Activated effector memory CD4-positive, alpha-beta T cell treated with Interleukin-2 at 50 U/mL for 16 hours (primary cell): ENCODE measurements at places on chromosomes 6 and 20.

DNA sequence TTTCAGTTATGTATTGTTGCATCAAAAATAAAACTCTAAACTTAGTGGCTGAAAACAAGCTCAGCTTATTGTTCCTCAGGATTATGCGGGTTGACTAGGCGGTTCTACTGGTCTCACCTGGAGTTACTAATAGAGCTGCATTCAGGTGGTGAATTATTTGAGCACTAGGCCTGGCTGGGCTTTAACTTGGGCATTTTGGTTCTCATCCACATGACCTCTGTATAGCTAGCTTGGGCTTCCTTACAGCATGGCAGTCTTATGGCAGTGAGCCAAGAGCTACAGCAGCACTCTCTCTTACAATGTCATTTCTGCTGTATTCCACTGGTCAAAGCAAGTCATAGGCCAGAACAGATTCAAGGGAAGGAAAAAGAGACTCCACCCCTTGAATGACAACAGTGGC, 1.6 kb downstream of the PGBD1 start:
- DNase-seq, result no peak

GRCh38 chr6:85157311-85157710, 292.6 kb upstream of the NT5E start:
- no peak for DNase-seq

GRCh38 chr20:50292591-50293283, 102.1 kb downstream of the CEBPB start:
- DNase-seq, result no peak

DNA sequence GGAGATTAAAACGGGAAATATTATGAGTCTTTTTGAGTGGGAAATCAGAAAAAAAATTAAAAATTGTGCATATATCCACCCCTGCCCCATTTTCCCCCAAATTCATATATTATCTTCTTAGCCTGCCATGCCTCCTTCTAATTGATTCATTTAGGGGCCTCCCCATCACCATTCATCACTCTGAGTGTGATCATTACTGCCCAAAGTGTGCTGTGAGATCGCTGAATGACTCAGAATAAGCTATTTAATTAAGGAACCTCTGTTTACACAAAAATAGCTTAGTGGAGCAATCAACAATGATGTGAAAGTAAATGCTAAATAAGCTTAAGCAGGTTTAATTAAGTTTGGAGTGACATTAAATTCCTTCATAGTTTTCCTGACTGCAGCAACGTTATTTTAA, 645.5 kb downstream of the GRIK2 start:
- DNase-seq, result no peak

GRCh38 chr6:167450626-167451025, 125.7 kb downstream of the TTLL2 start:
- no peak for DNase-seq

- peak; percentile 15 for DNase-seq
Measured at GRCh38 chr6:167827583-167828324, 1.0 kb downstream of the AFDN start.

DNA sequence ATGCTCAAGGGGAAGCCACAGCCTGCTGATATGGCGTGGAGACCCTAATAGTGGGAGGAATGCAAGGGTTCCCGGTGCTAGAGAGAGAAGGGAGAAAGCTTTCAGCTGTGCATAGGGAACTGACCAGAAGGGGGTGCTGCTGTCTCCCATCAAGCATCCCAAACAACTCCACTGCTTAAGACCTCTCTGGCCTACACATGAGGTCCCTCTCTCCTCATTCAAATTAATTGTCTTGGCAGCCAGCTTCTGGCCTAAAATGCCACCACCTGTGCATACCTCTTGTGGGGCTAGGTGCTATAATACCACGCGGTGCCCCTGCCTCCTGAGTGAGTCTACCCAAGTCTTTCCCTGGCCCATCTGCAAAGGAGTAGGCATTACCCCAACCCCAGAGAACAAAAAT, 14.5 kb downstream of the ADISSP start:
- peak; percentile 35 for DNase-seq

DNA sequence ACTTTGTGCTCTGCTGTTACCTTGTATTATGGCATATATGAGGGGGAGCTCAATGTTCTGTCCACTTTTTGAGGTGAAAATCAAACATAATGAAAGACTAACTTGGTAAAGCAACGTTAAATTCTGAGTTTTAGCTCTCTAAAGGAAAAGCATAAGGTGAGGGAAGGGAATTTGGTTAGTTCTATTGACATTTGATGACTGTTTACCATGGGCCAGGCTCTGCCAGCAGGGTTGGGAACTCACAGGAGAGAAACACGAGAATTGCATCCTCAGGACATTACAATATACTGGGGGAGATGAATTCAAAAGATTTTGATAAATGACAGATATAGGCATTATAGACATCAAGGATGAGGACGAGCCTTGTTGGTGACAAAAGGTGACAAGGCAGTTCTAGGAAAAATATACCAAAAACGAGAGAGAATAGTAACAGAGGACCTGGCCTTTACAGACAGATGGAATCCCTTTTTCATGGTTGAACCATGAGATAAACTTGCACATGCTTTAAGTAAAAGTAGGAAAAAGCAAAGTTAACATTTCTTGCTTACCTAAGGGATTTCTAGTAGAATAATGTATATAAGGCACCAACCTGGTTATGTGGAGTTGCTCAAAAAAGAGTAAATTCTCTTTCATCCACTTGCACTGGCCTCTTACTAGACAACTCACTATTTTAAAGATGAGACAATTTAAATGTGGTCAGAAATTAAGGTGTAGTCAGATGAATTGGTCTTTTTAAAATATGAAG, 191.4 kb downstream of the NKAIN2 start:
- DNase-seq, result no peak

- DNase-seq, result peak; percentile 36
Measured at GRCh38 chr20:31833130-31833930, 12.1 kb downstream of the FOXS1 start.
